Astrocyte (in vitro differentiated cells and primary cell): ENCODE measurements at places on chromosomes 4 and X. TPM values are rescaled to one million over a fixed set of nuclear protein-coding genes. Genes with fewer than 3 reads are reported as not detected.

The PDZD4 gene
- total RNA-seq = 9.9 and 13.1 TPM in 2 replicates

The UGT2B15 gene
- not detected in 2 replicates for total RNA-seq

The TLR2 gene
- total RNA-seq = 0.79 and 1.2 TPM in 2 replicates

The MBNL3 gene
- total RNA-seq = 3.5 and 4.1 TPM in 2 replicates

The VCX2 gene
- total RNA-seq = not detected in 2 replicates

The AFM gene
- not detected in 2 replicates for total RNA-seq

The DKK2 gene
- 2.1 and 3.3 TPM in 2 replicates for total RNA-seq

DNA sequence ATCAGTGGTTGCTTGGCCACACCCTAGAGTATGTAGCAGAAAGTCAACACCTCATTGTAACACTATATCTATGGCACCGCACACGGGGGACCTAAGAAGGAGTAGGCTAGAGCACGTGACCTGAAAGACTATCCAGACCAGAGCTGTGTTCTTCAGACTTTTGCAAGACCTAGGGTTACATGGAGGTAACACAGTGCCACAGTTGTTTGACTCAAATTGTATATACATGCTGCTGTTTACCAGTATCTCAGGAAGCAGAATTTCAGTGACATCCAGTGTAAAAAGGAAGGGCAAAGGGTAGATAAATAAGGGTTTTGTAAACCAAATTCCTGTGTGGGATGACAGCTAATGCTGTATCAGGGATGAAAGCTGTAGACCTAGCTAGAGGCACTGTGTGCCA, 30.2 kb downstream of the PNMA6A start:
- DNase-seq = no peak

GRCh38 chrX:352582-353314, 34.0 kb downstream of the PPP2R3B start:
- DNase-seq = no peak

DNA sequence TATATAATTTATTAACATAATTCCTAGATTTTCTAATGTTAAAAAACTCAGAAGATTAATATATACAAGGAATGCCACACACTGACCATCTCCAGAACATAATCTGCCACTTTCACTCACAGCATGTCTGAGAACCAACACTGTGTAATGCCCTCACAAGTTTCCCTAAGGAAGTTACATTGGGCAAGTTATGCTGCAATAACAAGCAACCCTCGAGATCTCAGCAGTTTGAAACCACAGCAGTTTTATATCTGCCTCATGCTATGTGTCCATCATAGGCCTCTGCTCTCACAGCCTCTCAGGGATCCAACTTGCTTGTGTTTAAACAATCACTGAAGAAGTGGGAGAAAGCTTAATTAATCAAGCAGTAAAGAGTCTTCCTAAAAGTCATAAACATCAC, 250.0 kb upstream of the SLC7A11 start:
- DNase-seq = no peak

GRCh38 chr4:112199041-112199440, 32.5 kb upstream of the AP1AR start:
- no peak for DNase-seq

DNA sequence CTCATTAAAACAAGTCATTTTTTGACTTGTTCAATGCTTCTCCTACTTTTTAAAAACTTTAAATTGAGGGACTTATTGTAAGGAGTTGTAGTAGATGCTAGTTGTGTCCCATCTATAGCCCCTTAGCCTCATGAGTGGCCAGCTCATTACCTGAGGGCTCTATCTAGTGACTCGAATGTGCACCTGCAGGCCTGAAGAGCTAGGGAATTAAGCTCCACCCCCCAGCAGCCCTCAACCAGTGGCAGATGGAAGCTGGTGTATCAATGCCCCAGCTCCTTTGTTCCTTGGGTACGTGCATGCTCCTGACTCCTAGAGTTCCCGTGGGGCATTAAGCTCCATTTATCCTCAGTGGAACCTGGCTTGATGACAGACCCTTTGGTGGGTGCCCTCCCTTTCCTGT, 146.7 kb upstream of the FAM9B start:
- DNase-seq = no peak

- DNase-seq = no peak
Observed at GRCh38 chrX:124504111-124504983, 158.0 kb downstream of the SH2D1A start.

DNA sequence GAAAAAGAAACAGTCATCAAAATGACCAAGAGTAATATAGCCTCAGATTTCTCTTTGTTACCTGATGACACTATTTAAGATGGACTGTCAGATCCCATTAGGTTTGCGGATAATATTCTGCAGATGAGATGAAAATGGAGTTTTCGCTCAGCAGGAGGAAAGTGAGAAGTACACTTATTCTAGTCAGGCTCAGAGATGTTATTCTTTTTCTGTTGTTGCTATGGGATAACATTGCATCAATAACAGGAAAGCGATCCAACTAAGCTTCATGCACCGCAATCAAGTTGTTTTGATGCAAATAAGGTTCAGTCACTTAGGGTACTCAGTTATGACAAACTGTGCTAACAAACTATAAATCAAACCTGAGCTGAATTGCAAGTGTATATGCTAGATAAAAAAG, 415.0 kb downstream of the CCSER1 start:
- no peak for DNase-seq

GRCh38 chr4:10212400-10212799, 95.8 kb upstream of the WDR1 start:
- no peak for DNase-seq

DNA sequence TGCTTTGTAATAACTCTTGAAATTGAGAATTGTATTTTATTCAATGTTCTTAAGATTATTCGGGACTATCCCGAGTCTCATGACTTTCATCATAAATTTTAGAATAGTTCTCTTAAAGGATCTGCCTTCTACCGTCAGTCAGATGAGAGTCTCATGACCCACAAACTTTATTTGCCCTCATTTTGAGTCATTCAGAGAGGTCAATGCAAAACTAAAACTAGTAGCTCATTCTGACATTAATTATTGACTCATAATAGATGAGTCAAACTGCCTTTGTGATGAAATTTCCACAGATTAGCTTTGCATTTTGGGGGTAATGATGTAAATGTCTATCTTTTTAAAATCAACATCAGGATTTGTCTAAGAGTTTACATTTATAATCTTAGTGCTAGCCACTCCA, 1527.3 kb downstream of the TECRL start:
- DNase-seq = peak; percentile 54

DNA sequence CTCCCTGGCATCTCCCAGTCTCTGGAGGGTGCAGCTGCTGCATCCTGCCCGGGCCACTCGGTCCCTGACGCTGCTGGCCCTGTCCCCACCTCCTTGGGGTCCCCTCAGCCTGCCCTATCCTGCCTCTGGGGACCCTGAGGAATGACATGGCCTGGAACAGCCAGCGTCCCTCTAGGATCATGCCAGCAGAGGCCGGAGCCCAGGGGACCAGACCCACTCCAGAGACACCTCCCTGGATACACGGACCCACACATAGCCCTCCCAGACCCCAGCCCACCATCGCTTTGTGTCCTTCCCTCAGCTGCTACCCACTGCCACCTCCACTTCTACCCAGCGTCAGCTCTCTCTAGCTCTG, 35.5 kb downstream of the CPLX1 start:
- no peak for DNase-seq

DNA sequence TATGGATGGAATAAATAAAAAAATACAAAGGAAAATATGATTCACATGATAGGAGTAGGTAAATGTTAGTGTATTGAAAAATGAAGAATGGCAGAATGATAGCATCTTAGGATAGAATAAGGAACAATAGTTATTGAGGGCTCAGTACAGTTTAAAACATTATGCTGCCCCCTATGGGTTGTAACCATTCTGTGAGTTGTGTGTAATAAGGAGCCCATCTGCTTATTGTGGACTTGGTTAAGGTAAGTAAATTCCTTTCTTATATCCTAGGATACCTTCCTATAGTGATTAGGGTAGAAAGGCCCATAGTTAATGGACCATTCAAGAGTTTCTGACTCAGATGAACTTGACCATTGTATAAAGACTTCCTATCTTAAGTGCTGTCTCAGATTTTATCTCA, 195.8 kb downstream of the PDHA2 start:
- DNase-seq = no peak

DNA sequence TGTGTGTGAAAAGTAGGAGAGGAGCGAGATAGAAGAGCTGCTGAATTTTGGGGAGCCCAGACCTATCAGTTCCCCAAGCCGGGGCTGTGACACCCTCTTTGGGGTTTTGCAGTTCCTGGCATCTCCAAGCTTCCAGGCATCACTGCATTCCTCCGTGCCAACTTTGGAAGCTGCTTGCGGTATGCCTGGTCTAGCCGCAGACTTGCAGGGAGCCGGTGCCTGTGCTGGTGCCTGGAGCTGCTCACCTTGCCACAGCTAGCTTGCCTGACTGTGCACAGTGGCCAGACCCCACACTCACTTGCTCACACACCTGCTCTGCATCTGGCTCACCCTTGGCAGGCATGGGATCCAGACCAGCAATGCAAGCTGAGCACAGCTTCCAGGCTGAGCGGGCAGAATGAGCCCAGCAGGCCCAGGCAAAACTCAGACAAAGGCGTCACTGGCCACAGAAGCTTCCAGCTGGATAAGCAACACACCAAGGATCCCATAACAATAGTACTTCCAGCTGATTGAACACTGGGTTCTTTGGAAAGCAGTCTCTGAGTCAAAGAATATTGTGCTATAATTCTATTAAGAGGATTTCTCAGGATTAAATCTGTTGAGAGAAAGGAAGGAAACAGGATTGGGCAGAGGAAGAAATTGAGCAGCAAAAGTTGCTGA, 390.9 kb downstream of the TEX13C start:
- DNase-seq = no peak

DNA sequence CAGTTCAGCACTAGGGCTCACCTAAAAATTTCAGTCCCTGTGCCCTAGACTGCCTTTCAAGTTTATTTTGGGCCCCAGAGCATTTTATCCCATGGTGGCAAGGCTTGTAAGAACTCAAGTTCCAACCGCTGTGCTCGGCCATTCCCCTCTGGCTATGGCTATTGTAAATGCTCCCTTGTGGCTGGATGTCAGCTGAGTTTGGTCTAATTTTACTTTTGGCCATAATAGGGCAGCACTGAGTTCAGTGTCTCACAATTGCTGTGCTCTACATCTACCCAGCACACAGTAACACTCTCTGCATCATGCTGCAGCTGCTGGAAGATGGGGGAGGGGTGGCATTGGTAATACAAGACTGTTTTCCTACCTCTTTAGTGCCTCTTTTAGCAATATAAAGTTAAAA, 210.8 kb upstream of the IRS4 start:
- DNase-seq = no peak

DNA sequence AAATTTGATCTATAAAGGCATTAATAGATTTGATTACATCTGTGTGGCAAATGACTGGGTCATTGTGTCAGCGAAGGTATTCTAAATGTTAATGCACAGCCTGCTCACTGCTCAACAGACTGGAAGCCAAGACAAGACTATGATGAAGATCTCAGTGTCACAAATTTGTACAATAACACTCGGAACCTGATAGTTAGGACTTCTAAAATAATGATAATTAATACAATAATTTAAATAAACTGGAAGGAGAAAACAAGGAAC, 217.4 kb downstream of the CENPC start:
- no peak for DNase-seq

- DNase-seq = peak; percentile 1
Observed at GRCh38 chr4:127809173-127809800, 27.2 kb downstream of the HSPA4L start.

GRCh38 chr4:56654238-56654632, 26.9 kb downstream of the HOPX start:
- DNase-seq = peak; percentile 27

DNA sequence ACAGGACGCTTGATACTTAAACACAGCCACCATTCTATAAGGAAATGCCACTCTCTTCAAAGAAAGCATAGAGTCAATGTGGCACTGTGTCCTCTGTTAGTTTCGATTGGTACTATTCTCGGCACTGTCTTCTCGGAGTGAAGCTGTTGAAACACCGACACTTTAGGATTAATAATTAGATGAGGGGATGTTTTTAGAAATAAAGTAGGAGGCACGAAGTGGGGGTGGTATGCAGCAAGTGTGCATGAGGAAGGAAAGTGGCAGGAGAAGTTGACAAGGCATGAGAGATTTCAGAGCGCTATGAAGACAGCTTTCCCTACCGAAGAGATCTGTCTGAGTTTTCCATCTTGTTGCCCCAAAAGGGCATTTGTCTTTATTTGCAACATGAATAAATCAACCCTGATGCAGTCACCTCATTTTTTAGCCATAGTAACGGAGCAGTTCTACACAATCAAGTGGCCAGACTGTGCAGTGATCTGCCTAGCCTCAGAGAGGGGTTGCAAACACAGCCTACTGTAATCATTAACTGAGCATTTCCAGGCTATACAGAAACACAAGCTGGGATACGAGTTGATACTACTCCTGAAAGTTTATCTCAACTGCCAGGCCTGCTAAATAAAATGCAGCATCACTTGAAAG, 8.3 kb downstream of the GPRIN3 start:
- no peak for DNase-seq

DNA sequence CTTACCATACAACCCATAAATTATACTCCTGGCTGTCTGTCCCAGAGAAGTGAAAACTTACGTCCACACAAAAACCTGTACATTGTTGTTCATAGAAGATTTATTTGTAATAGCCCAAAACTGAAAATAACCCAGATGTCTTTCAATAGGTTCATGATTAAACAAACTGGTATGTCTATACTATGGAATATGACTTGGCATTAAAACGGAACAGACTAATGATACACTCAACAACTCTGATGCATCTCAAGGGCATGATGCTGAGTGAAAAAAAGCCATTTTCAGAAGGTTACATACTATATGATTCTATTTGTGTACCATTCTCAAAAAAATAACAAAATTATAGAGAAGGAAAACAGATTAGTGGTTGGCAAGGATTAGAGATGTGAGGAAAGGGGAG, 11.6 kb upstream of the MND1 start:
- no peak for DNase-seq

DNA sequence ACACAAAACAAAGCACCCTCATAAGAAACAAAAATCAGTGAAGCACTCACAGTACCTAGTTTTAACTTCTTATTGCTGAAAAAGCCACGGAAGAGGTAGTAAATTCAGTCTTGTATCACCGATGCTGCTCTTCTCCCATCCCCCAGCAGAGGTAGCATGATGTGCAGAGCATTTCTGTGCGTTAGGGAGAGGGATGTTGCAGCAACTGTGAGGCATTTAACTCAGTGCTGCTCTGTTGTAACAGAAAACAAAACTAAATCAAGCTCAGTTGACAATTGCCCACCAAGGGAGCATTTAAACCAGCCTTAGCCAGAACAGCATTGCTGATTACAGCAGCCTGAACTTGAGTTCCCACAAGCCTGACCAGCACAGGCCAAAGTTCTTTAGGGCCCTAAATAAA, 1279.7 kb upstream of the ADGRL3 start:
- no peak for DNase-seq

GRCh38 chrX:16023790-16024734, 99.3 kb upstream of the GRPR start:
- DNase-seq = peak; percentile 67

GRCh38 chr4:98568941-98569663, 89.3 kb downstream of the TSPAN5 start:
- DNase-seq = no peak
